ENCODE measurements at places on chromosomes 1 and 21. TPM values are rescaled to one million over a fixed set of nuclear protein-coding genes. Genes with fewer than 3 reads are reported as not detected.

CSF3R gene
- total RNA-seq, result 4.7 TPM

EPHA2 gene
- 36.8 TPM for total RNA-seq

DNA sequence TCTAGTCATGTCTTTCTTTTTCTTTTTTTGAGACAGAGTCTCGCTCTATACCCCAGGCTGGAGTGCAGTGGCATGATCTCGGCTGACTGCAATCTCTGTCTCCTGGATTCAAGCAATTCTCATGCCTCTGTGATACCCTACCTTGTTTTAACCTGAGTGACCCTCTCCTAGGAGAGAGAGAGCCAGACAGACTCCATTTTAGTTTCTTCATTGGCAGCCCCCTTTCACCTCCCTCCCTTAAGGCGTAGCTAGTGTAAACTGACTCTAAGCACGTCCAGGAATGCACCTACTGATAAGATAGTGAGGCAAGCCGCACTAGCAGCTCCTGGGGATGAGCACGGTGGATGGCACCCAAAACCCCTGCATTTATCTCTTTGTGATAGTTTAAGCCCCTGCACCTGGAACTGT lies 5.2 kb upstream of the PKNOX1 start:
- no peak for DNase-seq

DNA sequence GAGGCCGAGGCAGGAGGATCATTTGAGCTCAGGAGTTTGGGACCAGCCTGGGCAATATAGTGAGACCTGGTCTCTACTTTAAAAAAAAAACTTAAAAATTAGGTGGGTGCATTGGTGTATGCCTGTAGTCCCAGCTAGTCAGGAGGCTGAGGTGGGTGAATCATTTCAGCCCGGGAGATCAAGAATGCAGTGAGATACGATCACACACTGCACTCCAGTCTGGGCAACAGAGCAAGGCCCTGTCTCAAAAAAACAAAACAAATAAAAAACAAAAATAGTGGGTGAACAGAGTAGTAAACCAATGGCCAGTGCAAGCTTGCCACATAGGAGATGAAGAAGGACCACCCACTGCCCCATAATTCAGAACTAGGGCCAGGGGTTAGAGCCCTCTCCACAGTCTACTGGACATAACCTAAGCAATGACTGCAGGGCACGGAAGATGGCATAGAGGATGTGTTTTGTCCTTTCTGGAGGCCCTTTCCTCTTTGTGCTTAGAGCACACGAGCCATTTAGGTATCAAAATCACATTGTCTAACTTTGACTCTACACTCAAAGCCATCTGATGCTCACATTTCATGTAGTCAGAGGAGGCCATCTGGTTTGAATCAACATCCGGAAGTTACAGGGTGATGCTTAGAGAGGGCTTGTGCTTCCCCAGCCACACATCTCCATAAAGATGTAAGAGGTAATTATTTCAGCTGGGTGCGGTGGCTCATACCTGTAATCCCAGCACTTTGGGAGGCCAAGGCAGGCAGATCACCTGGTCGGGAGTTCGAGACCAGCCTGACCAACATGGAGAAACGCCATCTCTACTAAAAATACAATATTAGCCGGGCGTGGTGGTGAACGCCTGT lies 12.6 kb downstream of the CD2 start:
- no peak for DNase-seq

DNA sequence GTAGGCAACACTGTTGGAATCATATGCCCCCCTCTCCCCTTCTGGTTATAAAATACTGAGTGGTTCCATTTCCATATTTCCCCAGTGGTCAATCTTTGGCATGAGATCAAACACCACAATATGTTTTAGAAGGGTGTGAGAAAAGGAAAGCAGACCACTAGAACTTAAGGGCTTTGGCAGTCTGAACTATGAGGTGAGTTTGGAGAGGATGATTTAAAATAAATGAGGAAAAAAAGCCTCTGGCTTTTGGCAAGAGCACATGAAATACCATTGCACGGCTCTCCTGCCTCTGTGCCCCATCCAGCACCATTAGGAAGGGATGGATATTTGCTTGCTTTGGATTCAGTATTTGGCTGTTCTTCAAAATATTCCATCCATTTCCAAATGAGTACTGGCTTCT lies 339.5 kb upstream of the C1orf87 start:
- no peak for DNase-seq

GRCh38 chr1:39354572-39354971 lies 136.9 kb upstream of the BMP8A start:
- DNase-seq, result no peak

Measured in mucosa of descending colon (tissue), 3 donors.